ENCODE measurements at places on chromosomes 2 and 18. TPM values are rescaled to one million over a fixed set of nuclear protein-coding genes. Genes with fewer than 3 reads are reported as not detected.

SNTG2 gene
- 3.6 TPM for total RNA-seq

FAM110C gene
- 4.8 TPM for total RNA-seq

MATN3 gene
- total RNA-seq: 11.7 TPM

FEV gene
- total RNA-seq: not detected

PIKFYVE gene
- total RNA-seq: 32.5 TPM

IL36A gene
- not detected for total RNA-seq

UGT1A6 gene
- 3.2 TPM for total RNA-seq

RAB27B gene
- total RNA-seq: 22.2 TPM

IL1B gene
- total RNA-seq: 11.5 TPM

PLEKHM3 gene
- 24.5 TPM for total RNA-seq

FBXO48 gene
- total RNA-seq: 1.8 TPM

INPP5D gene
- total RNA-seq: 33.3 TPM

LINC00305 gene
- not detected for total RNA-seq

SCYGR4 gene
- not detected for total RNA-seq

TUBA4B gene
- not detected for total RNA-seq

ACADL gene
- 41.6 TPM for total RNA-seq

ATG9A gene
- 48.2 TPM for total RNA-seq

SAG gene
- not detected for total RNA-seq

THSD7B gene
- 0.14 TPM for total RNA-seq

GALNT3 gene
- 25.8 TPM for total RNA-seq
